ENCODE measurements at places on chromosomes 5 and 9. TPM values are rescaled to one million over a fixed set of nuclear protein-coding genes. Genes with fewer than 3 reads are reported as not detected.

- no peak for DNase-seq
These were observed 80.1 kb upstream of the LPAR1 start for GRCh38 chr9:111118256-111118948.

GRCh38 chr9:113588242-113588810 lies 124.8 kb downstream of the RGS3 start:
- no peak for DNase-seq

Gene FOXD4
- not detected for total RNA-seq

DNA sequence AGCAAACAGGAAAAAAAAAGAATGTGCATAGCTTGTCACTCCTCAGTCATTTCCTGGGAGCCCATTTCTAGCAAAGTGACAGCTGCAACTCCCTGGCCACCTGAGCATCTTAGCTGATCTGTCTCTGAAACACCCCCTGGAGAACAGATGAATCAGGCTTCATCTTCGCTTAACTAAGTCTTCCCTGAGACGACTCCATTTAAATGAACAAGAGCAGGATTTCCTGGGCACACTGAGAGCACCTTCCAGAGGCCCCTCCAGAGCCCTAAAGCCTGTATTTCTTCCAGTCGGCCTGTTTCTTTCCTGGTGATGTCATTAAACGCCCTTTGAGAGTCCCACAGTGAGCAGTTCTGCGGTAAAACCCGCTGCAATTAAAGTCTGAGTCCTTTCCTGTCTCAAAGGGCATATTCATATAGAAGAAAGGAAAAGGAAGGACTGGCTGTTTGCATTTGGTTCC lies 13.9 kb downstream of the TGFBI start:
- no peak for DNase-seq

Gene MARCOL
- total RNA-seq, result not detected

- DNase-seq, result no peak
These were observed 17.1 kb downstream of the STC2 start for GRCh38 chr5:173310861-173311785.

GRCh38 chr5:50947906-50948683 lies 281.7 kb downstream of the PARP8 start:
- DNase-seq, result no peak

DNA sequence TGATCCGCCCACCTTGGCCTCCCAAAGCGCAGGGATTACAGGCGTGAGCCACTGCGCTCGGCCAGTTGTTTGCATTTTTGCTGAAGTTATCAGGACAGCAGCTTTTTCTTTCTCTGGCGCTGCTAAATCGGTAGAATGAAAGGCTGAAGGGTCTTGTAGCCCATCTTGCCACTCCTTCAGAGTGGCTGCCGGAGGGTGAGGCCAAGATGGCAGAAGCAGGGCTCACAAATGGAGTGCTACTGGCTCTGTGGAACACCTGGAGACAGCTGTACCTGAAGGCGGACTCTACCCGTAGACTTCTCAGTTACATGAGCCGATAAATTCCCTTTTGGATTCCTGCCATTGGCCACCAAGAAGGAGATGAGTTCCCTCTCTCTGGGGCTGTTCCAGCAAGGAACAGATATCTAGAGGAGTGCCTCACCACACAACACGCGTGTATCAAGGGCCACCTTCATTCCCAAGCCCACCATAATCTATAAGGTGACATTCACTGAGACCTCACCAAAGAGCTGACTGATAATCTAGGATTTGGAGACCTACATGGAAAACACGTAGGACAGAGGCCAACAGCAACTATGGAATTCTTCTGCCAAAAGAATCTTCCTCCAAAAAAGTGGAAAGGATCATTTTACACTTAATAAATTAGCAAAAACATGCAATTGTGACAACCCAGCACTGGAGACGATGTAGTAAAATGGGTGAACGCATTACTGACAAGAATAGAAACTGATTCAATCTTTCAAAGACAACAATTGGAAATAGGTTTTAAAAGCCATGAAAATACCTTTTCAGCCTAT lies 21.8 kb downstream of the STK10 start:
- no peak for DNase-seq

DNA sequence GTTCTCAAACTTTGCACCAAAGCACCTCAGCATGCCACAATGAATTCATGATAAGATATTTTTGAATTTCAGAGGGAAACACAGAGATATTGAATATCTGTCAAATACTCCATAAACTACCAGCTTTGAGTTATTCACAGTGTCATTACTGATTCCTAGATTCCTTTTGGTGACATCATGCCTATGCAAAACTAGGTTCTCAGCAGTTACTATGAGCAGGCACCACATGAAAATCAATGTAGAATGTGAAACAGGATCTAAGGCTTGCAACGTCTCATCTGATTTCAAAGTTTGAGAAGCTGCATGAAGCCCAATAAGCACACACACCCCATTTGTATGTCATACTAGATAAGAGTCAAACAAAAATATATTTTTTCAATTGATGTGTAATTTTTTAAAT lies 426.5 kb downstream of the NR2F1-AS1 start:
- DNase-seq, result no peak

- DNase-seq, result no peak
These were observed 107.4 kb downstream of the BOD1 start for GRCh38 chr5:173509060-173509459.

Gene BTNL9
- total RNA-seq, result 0.15 TPM
